ENCODE measurements at places on chromosomes 7 and 10. TPM values are rescaled to one million over a fixed set of nuclear protein-coding genes. Genes with fewer than 3 reads are reported as not detected.

The PON1 gene
- polyA plus RNA-seq = 0.33 TPM

The NPM3 gene
- polyA plus RNA-seq = 49.1 TPM

GRCh38 chr10:93672890-93673289 lies 29.5 kb downstream of the FRA10AC1 start:
- DNase-seq = no peak

GRCh38 chr7:131503639-131504038 lies 52.8 kb downstream of the PODXL start:
- no peak for DNase-seq

DNA sequence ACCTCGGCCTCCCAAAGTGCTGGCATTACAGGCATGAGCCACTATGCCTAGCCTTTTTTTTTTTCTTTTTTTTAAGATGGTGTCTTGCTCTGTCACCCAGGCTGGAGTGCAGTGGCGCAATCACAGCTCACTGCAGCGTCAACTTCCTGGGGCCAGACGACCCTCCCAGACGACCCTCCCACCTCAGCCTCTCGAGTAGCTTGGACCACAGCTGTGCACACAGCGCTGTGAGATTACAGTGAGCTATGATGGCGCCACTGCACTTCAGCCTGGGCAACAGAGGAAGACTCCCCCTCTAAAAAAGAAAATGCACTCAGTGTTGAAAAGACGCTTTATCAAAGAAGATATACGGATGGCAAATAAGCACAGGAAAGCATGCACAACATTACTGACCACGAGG lies 16.5 kb upstream of the WIPI2 start:
- DNase-seq = no peak

- no peak for DNase-seq
These were observed 101.6 kb downstream of the ABLIM1 start for GRCh38 chr10:114556236-114557122.

DNA sequence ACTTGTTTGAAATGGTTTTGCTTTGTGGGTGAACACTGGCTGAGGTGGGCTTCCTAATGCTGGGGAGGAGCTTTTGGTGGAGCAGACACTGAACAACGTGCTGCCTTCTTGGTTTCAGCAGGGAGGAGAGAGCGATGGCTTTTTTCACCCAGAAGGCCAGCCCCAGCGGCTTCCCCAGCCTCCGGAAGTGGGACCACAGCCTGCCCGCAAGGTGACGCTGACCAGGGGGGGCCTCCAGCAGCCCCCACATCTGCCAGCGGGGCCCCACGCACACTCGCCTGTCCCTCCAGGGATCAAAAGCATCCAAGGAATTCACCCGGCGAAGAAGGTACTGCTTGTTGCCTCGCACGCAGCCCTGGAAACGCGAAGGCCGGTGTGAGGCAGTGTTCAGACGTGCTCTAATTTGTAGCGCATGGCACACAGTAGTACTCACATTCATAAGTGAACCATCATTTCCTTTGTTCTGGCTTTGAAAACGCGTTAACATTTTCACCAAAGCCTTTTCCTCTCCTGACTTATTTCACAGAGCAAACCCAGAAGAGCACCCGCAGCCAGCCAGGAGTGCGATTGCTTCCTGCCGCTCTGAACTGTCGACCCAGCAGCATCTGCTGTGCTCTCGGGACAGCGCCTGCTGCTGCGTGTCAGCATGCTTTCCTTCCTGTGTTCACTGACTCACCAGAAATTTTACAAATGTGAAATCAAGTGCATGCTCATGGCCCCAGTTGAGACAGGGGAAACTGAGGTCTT lies 48.4 kb downstream of the SHH start:
- DNase-seq = no peak

DNA sequence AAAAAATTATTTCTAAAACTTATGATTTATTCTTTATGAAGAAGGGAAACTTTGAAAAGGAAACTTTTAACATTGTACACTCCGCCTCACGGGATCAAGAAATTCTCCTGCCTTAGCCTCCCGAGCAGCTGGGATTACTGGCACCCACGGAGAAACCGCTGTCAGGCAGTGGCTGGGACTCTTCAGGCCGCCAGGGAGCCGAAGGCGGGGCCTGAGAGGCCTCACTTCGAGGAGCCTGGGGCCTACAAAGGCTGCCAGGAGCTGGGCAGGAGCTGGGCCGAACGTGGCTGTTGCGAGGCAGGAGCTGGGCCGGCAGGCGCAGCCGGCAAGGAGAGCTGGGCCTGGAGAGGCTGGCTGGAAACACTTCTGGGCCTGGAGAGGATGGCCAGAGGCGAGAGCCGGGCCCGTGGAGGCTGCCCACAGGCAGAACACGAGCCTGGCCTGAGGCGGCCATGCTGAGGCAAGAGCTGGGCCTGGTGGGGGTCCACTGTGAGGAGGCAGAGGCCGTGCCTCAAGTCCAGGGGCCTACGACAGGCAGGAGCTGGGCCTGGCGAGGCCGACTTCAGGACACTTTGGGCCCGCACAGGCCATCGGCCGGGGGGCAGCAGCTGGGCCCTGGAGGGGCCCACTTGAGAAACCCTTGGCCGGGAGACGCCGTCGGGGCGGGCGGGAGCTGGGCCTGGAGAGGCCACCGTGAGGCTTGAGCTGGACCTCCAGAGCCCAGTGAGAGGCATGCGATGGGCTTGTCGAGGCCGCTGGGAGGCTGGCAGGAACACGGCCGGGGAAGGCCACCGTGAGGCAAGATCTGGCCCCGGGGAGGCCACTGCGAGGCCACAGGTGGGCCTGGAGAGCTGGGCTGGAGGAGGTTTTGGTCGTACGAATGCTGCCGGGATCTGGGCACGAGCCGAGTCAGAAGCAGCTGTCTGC lies 23.7 kb downstream of the MDH2 start:
- DNase-seq = no peak

DNA sequence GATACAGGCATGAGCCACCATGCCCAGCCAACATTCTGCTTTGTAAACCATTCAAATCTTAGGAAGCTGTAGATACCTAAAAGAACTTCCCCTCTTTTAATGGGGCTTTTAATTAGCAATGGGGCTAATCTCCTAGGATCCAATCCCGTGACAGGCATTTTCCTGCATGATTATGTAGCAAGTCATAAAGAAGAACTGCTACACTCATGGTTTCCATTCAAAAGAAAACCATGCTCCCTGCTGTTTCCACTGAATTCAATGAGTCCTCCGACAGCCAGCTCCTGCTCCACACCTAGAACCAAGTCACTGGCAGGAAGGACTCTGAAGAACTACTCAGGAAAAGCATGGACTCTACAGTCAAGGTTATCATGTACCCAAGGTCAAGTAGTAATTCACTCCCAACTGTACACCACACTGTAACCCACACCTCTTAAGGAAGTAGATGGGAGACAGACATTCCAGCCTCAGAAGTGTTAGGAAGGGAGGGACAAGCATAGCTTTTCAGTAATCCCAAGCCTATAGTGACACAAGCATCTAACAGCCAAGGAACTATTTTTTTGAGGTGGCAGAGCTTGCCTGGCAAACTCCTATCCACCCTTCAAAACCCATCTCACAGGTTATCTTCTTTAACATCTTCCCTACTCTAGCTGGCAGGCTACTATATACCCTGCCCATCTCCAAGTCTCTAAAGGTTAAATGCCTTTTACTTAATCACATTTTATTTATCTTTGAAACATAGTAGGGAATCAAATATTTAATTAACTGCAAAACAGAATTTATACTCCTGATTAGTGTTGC lies 47.5 kb downstream of the CTBP2 start:
- no peak for DNase-seq

- no peak for DNase-seq
These were observed 17.9 kb downstream of the PFKFB3 start for GRCh38 chr10:6220418-6221191.

- no peak for DNase-seq
These were observed 112.6 kb downstream of the EEPD1 start for GRCh38 chr7:36265680-36266079.

Data from left kidney (tissue), 8 donors.